ENCODE measurements at places on chromosomes 6 and 20.

DNA sequence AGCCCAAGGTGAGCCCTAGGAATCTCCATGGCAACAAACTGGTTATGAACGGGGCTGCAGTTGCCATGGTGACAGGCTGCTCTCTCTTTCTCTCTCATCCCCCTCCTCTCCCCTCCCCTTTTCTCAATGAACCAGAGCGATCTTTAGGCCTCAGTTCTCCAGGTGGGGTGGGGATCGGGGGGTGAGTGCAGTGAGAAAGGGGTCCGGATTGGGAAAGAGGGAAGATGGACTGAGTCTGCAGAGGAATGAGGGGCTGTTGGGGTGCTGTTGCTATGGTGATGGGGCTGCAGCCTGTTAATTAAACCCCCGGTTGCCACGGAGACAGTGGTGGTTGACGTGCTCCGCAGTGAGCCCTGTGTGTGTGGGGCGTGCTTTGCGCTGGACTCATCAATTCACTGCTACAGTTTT is 3.6 kb upstream of the SLC12A5 start:
- DNase-seq, result no peak

- no peak for DNase-seq
These were observed 490 bp downstream of the MMUT start for GRCh38 chr6:49462599-49462926.

DNA sequence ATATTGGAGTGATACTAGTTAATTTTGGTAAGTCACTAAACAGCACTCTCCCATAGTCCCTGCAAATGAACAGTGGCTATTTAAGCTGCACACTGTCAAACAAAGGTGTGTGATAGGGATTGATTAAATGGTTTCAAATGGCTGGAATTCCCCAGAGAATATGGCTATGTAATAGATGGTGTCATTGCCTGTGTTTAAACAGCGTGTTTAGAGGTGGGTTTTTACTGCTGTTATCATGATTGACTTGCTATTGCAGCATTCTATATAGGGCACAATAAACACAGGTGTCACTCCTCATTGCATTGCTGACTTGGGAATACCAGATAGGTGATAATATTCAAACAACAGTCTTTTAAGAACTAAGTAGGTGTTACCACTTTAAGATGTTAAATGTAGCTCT is 171.7 kb upstream of the MAN1A1 start:
- no peak for DNase-seq

DNA sequence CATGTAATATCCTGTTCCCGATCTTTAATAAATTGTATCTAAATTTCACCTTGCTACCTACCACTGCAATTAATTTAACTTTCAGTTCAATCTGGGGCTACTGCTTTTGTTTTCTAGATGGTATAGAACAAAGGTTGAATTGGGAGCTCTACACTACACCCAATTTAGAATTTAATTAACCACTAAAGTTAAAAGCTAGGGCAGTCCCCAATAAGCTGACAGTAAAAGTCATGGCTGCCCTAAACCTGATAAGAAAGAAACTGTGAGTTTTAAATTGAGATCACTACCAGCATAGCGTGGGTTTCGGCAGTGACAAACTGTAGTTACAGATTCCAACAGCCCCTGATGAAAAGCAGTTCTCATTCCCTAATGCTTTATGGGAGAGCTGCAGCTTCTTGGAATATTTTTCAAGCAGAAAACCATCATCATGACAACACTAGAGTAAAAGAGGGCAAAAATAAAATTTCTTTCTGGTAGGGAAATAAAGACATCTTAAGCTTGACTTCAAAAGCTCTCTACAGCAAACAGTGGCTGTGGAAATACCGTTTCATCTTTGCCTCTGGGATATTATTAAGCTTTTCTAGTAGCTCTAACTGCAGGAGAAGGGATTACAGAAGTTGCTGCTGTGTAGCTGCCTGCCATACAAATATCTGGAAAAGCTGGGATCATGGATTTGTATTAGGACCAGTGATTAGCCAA is 1372.1 kb downstream of the EPHA7 start:
- DNase-seq, result no peak

- DNase-seq, result no peak
These were observed 70.0 kb downstream of the SNX5 start for GRCh38 chr20:17898548-17898994.

GRCh38 chr6:33452496-33452895 is 1.9 kb upstream of the ZBTB9 start:
- DNase-seq, result no peak

DNA sequence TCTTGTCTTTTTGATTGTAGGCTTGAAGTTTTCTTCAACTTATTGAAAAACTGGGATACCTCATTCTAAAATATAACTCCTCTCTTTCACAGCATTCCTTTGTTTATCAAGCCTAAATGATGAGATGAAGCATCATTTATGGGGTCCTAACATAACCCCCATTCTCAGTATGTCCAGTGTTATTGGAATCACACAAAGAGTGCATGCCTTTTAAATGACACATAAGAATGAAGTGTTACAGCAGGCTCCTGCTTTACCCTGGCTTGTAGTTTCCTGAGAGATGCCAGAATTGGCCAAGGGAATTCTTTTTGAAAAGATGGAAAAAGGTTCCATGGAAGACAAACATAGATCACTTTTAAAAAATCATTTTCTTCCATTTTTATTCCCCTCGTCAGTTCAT is 502.4 kb downstream of the BCKDHB start:
- DNase-seq, result no peak

DNA sequence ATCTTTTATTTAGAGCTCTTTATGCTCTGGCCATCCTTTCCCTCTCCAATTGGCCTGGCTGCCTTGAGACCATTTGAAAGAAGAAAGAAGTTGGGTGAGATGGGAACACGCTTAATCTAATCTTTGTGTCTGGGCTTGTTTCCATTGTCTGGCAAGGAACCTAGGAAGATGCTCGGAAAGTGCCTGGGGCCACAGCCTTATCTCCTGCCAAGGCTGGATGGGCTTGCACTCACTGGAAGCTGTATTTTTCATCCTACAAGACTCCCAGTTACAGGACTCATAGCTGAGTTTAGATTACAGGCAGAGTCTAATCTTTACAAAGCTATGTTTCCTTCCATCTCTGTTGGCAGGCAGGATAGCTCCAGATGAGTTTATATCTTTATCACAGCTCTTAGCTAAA is 33.1 kb upstream of the CDYL start:
- no peak for DNase-seq

Data from cortex of kidney (tissue), 1 donor.